ENCODE measurements at places on chromosomes 3 and 15. TPM values are rescaled to one million over a fixed set of nuclear protein-coding genes. Genes with fewer than 3 reads are reported as not detected.

Gene GP5
- total RNA-seq = not detected

Gene FSIP1
- total RNA-seq = 0.21 TPM

Gene KAT2B
- total RNA-seq = 48.0 TPM

Gene DOCK3
- 0.71 TPM for total RNA-seq

Gene ZNF620
- total RNA-seq = 3.1 TPM

Gene SAMMSON
- 25.3 TPM for total RNA-seq

Gene CCR8
- total RNA-seq = not detected
